ENCODE measurements at places on chromosomes 5 and 9.

- no peak for DNase-seq
These were observed 55.1 kb downstream of the SUSD1 start for GRCh38 chr9:112120030-112120341.

GRCh38 chr5:149667084-149667828, 62.9 kb upstream of the PPARGC1B start:
- no peak for DNase-seq

DNA sequence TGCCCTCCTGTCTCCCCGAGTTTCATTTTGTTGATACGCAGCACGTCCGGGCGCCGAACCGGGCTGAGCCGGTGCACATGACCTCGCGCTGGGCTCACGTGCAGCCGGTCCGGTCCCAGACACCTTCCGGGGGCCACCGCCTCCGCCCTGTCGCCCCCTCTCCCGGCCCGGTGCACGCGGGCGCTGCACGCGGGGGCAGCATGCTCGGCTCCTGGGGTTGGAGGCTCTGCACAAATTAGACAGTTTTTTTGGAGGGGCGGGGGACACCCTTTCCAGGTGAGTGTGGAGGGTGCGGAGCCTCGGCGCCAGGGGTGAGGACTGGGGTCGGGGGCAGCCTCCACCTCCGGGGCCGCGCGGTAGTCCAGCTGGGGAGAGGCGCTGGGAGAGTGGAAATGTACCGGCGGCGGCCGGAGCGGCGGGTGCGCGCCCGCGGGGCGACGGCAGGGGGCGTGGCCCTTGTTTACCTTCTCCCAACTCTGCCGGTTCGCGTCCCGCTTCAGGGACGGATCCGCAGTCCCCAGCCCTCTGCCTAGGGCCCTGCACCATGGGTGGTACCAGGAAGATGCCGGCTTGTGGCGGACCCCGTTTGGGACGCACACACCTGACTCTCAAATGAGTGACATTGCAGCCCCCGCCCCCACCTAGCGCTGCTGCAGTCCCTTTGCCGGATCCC, 1.1 kb downstream of the JADE2 start:
- peak; percentile 51 for DNase-seq

- DNase-seq, result no peak
These were observed 588.8 kb downstream of the PRELID2 start for GRCh38 chr5:145246379-145246778.

DNA sequence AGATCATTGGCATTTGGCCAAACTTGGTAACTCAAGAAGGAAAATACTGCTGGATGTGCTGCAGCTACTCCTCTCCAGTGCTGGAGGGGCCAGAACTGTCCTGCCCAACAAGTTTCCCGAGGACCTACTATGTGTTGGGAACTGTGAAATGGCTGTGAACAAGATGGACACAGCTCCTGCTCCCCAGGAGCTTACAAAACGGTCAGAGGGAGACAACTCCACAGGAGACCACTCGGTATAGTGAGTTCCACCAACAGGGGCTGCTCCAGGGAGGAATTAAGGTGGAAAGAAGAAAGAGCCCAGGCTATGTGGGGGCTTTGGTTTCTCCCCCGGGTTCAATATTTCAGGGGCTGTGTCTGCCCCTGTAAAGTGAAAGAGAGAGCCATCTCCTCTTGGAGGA, 78.8 kb downstream of the GNA14 start:
- DNase-seq, result no peak

DNA sequence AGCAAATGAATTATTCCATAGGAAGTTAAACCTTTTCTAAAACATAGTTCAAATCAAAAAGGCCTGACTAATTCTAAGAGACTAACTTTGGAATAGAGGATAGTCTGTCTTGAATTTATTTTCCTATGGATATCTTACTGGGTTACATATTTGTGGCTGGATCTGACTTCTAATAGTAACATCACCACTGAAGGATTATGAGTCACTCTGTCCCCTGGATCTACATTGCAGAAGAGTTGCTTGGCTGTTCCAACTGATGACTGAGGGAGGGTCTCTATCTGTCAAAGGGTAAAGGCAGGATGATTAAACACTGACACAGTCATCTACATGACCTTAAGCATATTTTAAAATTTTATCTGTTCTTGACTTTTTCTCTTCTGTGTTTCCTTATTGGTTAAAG, 119.6 kb upstream of the FST start:
- DNase-seq, result no peak

GRCh38 chr5:8961956-8962355, 583.9 kb downstream of the SEMA5A start:
- no peak for DNase-seq

DNA sequence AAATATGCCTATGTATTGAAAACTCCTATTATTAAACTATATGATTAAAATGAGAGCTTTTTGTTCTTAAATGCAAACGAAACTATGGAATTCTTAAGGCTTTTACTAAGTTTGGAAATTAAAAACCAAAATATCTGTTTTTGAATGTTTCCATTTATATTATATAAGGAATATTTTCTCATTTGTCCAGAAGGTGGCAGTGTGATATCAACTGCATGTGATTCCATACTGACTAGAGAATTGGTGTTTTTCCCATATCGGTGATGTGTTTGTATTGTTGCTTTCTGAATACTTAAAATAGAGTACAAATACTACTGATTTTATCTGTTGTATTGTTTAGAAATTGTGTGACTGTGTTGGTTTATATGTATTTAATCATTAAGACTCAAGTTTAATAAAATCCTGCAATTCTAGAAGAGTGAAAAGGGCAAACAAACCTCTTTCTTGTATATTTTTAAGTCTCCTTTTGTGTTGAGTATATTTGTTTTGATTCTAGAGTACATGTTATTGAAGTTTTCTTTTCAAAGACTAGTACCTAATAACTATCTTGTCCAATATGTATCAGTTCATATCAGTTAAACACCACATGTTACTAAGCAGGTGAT, 320.8 kb downstream of the CCDC171 start:
- no peak for DNase-seq

DNA sequence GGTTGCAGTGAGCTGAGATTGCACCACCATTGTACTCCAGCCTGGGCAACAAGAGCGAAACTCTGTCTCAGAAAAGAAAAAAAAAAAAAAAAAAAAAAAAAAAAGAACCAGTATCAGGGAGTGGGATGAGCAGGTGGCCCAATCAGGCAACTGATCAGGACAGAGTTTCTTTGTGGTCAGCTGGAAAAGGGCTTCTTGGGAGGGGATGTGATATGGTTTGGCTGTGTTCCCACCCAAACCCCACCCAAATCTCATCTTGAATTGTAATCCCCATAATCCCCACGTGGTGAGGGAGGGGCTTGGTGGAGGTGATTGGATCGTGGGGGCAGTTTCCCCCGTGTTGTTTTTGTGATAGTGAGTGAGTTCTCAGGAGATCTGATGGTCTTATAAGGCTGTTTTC, 4.7 kb upstream of the GCNT1 start:
- DNase-seq, result no peak

DNA sequence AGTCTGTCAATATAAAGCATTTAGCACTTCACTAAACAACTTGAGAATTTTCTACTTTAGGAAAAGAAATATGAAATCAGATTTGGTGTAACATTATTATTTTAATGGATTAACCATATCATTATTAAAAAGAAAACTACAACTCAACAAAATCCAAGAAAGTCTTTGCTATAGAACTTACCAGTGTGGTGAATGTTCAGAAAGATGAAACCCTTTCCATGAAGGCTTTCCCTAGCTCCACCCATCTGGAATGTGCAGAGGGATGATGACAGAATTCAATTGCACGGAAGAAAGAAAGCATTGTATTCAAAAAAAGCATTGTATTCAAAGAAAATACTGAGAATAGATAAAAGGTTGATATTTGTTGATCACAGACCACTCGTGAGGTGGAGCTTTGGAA, 328.6 kb upstream of the NUDT12 start:
- no peak for DNase-seq

DNA sequence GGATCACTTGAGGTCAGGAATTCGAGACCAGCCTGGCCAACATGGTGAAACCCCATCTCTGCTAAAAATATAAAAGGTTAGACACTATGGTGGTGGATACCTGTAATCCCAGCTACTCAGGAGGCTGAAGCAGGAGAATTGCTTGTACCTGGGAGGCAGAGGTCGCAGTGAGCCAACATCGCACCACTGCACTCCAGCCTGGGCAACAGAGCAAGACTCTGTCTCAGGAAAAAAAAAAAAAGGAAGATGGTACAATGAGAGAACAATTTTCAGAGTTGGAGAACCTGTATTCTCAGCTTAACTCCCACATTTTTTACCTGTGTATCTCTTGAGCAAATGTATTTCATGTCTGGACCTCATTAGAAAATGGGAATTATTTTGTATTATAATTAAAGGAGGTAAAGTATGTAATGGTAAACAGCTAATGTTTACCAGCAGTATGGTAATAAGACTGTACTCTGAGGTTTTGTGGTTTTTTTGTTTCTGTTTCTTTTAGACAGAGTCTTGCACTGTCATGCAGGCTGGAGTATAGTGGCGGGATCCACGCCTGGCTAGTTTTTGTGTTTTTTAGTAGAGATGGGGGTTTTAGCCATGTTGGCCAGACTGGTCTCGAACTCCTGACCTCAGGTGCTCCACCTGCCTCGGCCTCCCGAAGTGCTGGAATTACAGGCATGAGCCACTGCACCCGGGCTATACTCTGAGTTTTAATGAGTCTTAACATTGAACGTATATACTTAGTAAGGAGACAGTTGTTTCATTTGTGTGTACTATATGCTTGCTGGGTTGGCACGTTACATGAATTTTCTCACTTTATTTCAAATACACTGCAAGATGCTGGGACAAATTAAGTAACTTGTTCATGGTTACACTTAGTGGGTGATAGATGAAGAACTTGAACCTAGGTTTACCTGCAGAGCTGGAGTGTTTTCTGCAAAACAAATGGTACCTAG, 16.2 kb downstream of the UHRF2 start:
- no peak for DNase-seq

- DNase-seq, result no peak
These were observed 59.4 kb downstream of the SIL1 start for GRCh38 chr5:139138809-139139208.

DNA sequence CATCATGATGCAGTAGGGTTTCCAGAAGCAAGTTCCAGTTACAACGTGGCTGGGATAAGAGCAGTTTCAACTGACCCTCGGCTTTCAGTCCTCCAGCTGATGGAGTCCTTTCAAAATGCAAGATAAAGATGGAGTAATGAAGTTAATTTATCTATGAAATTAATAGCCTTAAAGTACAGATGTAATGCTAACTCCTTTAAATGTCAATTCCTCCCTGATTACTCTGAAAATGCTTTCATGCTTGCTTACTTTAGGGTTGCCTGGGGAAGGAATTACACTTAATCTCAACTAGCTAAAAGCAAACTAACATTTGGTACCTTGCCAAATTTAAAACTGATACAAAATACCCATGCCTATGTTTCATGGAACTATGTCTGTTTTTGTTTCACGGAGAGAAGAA, 178.4 kb downstream of the KIAA0825 start:
- DNase-seq, result no peak

- DNase-seq, result no peak
These were observed 157.7 kb upstream of the SLC24A2 start for GRCh38 chr9:19946441-19947109.

GRCh38 chr9:11086561-11086960, 473.8 kb upstream of the PTPRD start:
- DNase-seq, result no peak

DNA sequence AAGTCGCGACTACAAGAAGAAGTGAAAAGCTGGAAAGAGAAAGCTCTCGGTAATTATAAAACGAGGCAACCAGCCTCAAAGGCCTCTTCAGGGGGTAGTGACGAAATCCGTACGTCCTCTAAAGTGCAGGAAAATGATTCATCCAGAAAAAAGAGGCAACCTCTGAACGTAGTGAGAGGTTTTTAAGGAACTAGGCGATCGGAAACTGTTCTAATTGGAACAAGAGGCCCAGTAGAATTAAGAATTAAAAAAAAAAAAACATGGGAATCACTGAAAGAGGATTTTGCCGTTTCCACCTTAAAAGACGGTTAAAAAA, 1.0 kb downstream of the CSNK1A1 start:
- no peak for DNase-seq

- DNase-seq, result peak; percentile 65
These were observed 63.6 kb upstream of the IL17B start for GRCh38 chr5:149442563-149443182.

GRCh38 chr9:88898039-88898720, 93.1 kb upstream of the S1PR3 start:
- no peak for DNase-seq

DNA sequence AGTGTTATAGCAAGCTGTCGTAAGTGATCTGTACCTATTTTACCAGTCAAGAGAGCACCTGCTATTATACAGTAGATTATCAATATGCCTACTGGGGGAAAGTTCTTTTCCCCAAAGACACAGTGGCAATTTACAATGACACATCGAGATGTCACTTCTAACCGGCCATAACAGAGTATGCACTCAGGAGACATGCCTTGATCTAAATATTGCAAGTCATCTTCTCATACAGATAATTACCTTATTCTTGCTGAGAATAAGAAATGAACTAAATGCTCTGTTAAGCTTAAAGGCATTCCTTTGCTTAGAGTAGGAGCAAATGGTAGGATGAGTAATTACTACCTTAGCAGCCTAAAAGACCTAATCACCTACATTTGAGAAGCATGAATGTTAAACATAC, 71.6 kb downstream of the PKD2L2 start:
- DNase-seq, result no peak

DNA sequence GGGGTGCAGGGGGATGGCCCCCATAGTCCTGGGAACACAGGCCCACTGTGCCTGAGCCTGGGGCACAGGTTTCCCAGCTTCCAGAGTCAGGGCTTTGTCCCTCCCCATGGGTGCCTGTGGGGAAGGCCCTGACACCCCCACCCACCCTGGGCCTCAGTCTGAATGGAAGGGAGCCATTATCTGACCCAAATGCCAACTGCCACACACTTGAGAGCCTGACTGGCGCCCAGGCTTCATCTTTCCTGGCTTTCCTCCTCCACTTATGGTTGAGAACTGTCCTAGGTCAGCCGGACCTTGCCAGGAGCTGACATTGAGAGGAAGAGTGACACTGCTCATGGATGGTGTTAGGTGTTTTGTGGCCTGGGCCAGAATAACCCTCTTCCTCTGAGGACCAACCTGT, 24.0 kb downstream of the SH3PXD2B start:
- no peak for DNase-seq

DNA sequence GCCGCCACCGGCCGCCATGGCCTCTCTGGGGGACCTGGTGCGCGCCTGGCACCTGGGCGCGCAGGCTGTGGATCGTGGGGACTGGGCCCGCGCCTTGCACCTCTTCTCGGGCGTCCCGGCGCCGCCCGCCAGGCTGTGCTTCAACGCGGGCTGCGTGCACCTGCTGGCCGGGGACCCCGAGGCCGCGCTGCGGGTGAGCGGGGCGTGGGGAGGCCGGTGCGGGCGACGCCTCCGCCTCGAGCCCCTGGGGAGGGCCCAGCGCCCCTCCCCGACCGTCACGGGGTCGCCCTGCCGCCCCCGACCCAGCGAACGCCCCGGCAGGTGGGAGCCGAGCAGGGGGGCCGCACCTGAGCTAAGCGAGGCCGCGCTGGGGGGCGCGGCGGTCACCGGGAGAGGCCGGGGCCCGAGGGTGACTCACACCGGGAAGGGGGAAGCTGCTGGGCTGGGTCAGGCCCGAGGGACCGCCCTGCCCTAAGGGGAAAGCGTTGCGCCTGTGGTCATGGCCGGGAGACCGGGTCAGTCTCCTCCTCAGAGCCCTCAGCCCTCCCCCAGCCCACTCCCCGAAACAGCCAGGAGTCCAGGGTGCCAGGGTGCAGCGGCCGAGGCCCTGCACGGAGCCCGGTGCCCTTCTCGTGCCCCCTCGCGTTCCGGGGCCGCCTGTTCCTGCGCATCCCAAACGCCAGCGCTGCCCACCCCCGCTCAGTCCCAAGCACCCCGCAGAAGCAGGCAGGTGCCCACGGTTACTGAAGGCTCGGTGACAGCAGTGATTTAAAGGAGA, 510 bp downstream of the NOXA1 start:
- no peak for DNase-seq

- DNase-seq, result no peak
These were observed 411.4 kb downstream of the KCTD16 start for GRCh38 chr5:144582066-144582465.

GRCh38 chr5:160970605-160971191, 118.7 kb upstream of the ATP10B start:
- DNase-seq, result no peak
